SJCRH30 (cell line): ENCODE measurements at places on chromosomes 3 and 15. TPM values are rescaled to one million over a fixed set of nuclear protein-coding genes. Genes with fewer than 3 reads are reported as not detected.

GRCh38 chr3:101635954-101636798 is 40.8 kb downstream of the ZBTB11 start:
- no peaks in the 10 kb centered on the region for H3K36me3 ChIP-seq
- peak; percentile 80 for DNase-seq
- H3K4me3 ChIP-seq, result peak overlapping the region; percentile 13; the same call in 1 of the 2 replicates

- DNase-seq, result no peak
- H3K4me1 ChIP-seq, result peaks cover 23% of the 10 kb centered on the region
- peaks cover 40% of the 10 kb centered on the region for H3K36me3 ChIP-seq
These were observed 6.5 kb downstream of the CHD2 start for GRCh38 chr15:92906563-92907081.

DNA sequence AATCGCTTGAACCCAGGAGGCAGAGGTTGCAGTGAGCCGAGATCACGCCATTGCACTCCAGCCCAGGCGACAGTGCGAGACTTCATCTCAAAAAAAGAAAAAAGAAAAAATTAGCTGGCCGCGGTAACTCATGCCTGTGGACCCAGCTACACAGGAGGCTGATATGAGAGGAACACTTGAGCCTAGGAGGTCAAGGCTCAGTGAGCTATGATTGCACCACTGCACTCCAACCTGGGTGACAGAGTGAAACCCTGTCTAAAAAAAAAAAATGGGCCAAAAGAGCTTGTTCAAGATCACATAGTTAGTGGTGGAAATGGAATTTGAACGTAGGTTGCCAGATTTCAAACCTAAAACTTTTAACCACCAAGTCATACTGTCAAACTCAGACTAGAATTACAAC is 46.2 kb upstream of the PPP4R2 start:
- no peak for DNase-seq
- no peak overlapping the region for H3K27ac ChIP-seq
- no peaks in the 10 kb centered on the region for H3K4me1 ChIP-seq
- H3K4me3 ChIP-seq, result no peak overlapping the region

DNA sequence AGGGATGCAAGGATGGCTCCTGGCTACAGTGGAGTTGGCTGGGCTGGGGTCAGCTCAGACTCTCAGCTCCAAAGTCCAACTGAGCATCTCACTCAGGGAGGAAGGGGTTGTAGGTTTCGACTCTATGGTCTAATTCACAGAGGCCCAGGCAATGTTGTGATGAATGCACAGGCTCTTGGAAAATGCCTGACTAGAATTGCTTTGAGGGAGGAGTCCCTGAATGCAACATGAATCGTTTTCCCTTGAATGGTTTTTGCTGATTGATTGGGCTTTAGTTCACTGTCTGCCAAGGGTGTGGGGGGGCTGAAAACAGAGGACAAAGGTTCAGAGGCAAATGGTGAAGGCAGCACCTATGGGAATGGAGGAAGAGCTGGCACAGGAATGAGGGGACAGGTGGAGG is 48.6 kb upstream of the LINGO1 start:
- no peaks in the 10 kb centered on the region for H3K36me3 ChIP-seq
- no peak overlapping the region for H3K4me3 ChIP-seq

DNA sequence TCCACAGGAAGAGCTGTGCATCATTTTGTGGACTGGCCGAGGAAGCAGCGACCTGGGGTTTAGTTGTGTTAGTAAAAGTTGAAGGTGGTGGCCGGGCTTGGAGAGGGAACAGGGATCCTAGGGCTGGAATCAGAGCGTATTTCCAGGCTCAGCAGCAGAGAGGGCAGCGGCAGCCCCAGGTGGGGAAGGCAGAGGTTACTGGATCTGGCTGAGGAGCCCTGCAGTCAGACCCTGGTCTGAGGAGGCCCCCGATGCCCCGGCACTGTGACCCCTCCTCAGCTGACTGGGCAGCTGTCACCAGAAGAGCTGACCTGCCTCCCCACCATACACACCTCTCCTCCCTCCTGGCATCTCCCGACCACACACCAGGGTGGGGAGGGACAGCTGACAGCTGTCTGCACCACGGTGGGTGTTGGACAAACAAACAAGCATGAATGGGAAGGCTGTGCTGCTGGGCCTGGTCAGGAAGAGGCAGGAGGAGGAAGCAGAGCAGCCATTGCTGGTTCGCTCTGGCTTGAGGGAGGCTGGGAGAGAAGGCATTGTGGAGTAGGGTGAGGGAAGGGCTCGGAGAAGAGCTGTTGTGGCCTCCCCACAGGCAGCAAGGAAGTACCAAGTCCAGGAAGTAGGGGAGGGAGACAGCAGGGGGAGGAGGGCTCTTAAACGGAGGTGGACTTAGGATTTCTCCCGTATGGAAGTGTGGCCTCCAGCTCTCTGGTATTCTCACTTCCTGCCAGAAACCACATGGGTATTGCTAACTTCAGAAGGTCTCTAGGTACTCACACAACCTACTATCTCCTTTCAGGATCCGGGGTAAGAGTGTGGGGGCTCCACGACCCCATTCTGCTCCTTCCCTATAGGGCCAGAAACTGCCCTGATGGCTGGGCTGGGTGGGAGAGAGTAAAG is 49.5 kb upstream of the HACD2 start:
- H3K27ac ChIP-seq, result peak overlapping the region; percentile 93
- peaks cover 58% of the 10 kb centered on the region for H3K4me1 ChIP-seq
- peak; percentile 94 for DNase-seq
- peak overlapping the region; percentile 29 for H3K4me3 ChIP-seq

GRCh38 chr3:62167566-62168262 is 205.6 kb downstream of the FEZF2 start:
- H3K27me3 ChIP-seq, result no peaks in the 10 kb centered on the region
- H3K27ac ChIP-seq, result no peak overlapping the region

- H3K4me1 ChIP-seq, result no peaks in the 10 kb centered on the region
- no peaks in the 10 kb centered on the region for H3K27me3 ChIP-seq
- peaks cover 44% of the 10 kb centered on the region for H3K36me3 ChIP-seq
- no peak overlapping the region for H3K27ac ChIP-seq
- no peak for DNase-seq
These were observed 84.4 kb downstream of the BTD start for GRCh38 chr3:15685927-15686326.

DNA sequence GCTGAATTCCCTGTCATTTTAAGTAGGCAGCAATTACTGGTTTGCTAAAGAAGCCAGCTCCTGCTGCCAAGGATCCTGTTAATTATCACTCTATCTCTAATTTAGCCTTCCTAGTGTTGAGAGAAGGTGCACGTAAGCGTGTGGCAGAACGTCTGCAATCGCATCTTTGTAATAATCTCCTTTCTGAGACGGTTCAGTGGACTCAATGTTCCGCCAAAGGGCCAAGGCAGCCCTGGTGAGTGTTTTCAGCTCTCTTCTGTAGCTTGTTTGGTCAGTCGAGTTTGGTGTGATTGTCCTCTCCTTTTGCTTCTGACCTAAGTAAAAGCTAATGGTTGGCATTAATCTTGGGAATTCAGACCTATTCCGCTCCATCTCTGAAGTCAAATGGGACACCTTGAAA is 24.2 kb downstream of the MITF start:
- peaks cover 5% of the 10 kb centered on the region; the same call in 1 of the 2 replicates for H3K4me1 ChIP-seq
- H3K27me3 ChIP-seq, result no peaks in the 10 kb centered on the region
- H3K36me3 ChIP-seq, result no peaks in the 10 kb centered on the region

DNA sequence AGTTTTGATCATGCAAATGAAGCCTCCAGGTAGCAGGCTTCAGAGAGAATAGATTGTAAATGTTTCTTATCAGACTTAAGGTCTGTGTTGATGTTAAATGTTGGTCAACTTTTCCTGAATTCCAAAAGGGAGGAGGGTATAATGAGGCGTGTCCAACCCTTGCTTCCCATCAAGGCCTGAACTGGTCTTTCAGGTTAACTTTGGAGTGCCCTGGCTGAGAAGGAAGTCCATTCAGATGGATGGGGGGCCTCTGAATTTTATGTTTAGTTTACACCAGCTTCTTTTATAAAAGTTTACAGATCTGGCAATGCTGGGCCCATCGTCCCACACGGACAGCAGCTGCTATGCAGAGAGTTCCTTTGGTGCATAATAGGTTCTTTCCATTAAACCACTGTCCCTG is 8.9 kb downstream of the CCDC13 start:
- no peak overlapping the region for H3K4me3 ChIP-seq
- no peak overlapping the region for H3K27ac ChIP-seq
- H3K36me3 ChIP-seq, result no peaks in the 10 kb centered on the region
- no peaks in the 10 kb centered on the region for H3K4me1 ChIP-seq
- no peak for DNase-seq

DNA sequence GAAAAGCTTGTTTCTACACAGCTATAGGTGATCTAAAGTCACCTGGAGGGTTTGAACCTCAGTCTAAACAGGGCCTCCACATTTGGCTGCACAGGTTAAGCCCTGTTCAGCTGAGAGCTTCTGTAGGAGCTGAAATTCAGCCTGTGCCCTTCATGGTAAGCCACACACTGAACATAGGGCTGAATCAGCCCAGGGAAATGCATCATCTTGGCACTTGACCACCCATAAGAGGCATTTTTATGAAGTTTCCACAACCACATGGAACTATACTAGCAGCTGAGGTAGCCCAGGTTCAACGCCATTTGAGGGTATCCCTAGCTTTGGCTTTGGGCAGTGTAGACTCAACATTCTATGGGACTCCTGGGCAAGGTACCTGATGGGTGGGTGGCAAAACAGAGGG is 126.8 kb downstream of the FAM174B start:
- no peak for DNase-seq
- H3K27me3 ChIP-seq, result no peaks in the 10 kb centered on the region
- H3K27ac ChIP-seq, result no peak overlapping the region
- no peaks in the 10 kb centered on the region for H3K36me3 ChIP-seq
- H3K4me1 ChIP-seq, result no peaks in the 10 kb centered on the region; the same call in 1 of the 2 replicates

DNA sequence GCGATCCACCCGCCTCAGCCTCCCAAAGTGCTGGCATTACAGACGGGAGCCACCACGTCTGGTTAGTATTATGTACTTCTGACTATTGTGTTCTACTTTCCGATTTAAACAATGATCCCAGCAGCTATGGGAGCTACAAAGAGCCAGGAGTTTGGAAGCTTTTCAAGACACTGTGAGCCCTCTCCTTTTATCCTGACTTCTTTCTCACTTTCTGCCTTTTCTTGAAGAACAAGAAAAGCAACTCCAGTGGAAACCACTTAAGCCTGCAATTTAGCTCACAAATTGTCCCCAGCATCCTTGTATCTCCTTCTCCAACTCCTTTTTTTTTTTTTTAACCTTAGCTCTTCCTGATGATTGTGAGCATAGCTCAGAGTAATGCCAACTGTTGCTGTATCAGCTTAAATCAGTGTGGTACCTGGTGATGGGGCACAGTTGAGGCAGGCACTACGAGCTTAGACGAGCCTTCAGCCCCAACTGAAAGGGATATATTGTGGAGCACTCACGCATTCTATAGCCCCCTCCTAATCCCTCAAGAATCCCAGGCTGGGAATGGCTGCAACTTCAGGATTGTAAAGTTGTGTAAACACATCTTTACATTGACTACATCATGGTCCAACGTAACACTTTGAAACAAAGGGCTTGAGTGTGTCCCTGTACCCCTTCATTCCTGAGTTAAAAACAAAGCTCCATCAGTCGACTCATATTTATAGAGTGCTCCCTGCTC is 677.0 kb downstream of the FHIT start:
- no peak overlapping the region for H3K27ac ChIP-seq
- DNase-seq, result no peak
- H3K36me3 ChIP-seq, result no peaks in the 10 kb centered on the region
- no peak overlapping the region for H3K4me3 ChIP-seq
- no peaks in the 10 kb centered on the region for H3K4me1 ChIP-seq

MUSTN1 gene
- 35.7 and 38.6 TPM in 2 replicates for total RNA-seq
